NCI-H1092 treated with DMSO at 0.1 percent for 48 hours (cell line): ENCODE measurements at places on chromosomes 7 and 10.

- DNase-seq = no peak
Measured at GRCh38 chr10:70657041-70657440, 15.3 kb upstream of the ADAMTS14 start.

DNA sequence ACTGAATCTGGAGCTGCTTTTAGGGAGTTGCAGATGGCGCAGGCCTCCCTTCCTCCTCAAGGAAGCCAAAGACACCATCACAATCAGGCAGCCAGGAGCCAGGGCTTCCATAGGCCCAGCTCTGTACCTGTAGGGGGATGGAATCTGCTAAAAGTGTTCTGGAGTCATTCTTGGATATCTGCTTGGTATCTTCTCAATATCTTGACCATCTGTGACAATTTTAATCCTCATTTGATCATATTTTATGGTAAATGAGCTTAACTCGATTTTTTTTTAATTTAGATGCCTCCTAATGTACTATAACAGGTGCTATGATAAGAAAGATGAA is 3.1 kb downstream of the ST7 start:
- DNase-seq = no peak

DNA sequence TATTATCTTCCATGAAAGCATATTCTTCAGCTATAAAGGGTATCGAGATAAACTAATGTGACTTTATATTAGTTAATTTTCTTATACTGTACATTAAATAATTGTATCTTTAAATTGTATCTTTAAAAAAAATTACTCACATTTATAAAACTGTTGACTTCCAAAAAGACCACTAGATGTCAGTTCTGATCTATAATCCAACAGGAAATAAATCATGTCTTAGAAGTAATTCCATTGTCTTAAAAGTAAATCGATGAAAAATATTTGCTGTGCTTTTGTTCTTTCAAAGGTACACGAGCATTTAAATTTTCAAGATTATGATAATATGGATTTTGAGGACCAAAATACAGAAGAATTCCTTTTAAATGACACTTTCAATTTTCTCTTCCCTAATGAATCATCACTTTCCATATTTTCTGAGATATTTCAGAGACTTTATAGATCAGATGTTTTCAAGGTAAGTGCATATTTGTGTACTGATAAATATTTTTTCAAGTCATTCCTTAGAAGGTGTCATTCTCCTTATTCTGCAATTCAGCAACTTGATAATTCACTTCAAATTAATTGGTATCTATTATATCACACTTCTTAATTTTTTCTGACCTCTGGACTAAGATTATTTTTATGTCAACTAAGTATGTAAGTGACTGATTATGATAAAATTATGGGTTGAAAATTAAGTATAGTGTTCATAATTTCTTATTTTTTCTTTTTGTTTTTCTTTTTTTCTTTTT is 138.5 kb downstream of the CPED1 start:
- DNase-seq = peak; percentile 25

- DNase-seq = no peak
Measured at GRCh38 chr10:60367431-60367830, 22.2 kb downstream of the ANK3 start.

DNA sequence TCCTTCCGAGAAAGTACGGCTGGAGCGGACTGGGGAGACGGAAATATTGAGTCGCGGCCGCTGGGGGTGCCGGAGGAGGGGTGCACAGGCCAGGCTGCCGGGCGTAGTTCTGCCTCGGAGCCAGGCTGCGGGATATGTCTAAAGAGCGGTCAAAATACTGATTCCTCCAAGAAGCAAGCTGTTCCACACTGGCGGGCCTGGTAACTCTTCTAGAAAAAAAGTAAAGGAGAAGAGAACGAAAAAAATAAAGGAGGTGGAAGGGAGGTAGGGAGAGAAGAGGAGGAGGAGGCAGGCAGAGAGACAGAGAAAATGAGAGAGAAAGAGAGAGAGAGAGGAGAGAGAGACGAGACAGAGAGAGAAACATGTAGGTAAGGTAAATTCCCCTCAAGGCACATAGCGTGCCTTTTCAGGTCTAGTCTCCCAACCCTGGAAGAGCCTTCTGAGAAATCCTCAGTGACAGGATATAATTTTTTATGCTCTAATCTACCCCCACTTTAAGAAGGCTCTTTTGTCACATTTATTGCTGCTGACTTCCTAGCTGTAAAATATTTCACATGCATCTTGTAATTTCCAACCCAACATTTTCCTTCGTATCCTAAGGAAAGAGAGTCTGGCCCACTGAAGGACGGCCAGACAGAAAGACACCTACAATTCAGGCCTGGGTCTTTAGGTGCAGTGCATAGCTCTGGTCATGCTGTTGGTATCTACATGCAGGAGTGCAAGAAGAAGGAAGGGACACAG is 5.7 kb downstream of the DLX5 start:
- no peak for DNase-seq
